Activated CD4-positive, alpha-beta memory T cell treated with anti-CD3 and anti-CD28 coated beads, Interleukin-2, amount 10 ng/mL, durations not matched to agents 7 days and 5 days (primary cell): ENCODE measurements at places on chromosomes 16 and 17. TPM values are rescaled to one million over a fixed set of nuclear protein-coding genes. Genes with fewer than 3 reads are reported as not detected.

Gene TEX14
- 0.85 TPM for total RNA-seq

GRCh38 chr16:1280783-1281182 lies 24.9 kb downstream of the TPSD1 start:
- no peak for DNase-seq

- no peak for DNase-seq
Observed at GRCh38 chr17:71115669-71115972, 946.3 kb downstream of the KCNJ2 start.

- no peak for DNase-seq
Observed at GRCh38 chr17:41868568-41868967, 3.3 kb upstream of the KLHL11 start.
